ENCODE measurements at places on chromosomes 7 and 10.

- DNase-seq = no peak
Observed at GRCh38 chr7:157856873-157857577, 520.2 kb downstream of the DNAJB6 start.

- DNase-seq = no peak
Observed at GRCh38 chr10:45471059-45471458, 97.0 kb downstream of the ALOX5 start.

GRCh38 chr7:24343614-24344013 lies 59.6 kb downstream of the NPY start:
- no peak for DNase-seq

- DNase-seq = no peak
Observed at GRCh38 chr7:99013266-99014112, 130.4 kb downstream of the SMURF1 start.

- peak; percentile 46 for DNase-seq
Observed at GRCh38 chr7:112995059-112995824, 91.4 kb downstream of the GPR85 start.

- DNase-seq = peak; percentile 26
Observed at GRCh38 chr10:90958781-90959180, 37.9 kb upstream of the ANKRD1 start.

- no peak for DNase-seq
Observed at GRCh38 chr10:11095374-11095801, 77.7 kb downstream of the CELF2 start.

DNA sequence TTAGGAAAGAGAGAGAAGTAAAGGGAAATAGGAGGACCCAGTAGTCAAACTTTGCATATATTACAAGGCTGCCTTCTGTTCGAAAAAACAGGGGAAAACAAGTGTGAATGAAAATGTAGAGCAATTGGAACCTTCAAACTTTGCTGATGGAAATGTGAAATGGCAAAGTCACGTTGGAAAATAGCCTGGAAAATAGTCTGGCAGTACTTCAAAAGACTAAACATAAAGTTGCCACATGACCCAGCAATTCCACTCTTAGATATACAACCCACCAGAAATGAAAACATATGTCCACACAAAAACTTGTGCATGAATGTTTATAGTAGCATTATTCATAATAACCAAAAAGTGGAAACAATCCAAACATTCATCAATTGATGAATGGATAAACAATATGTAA lies 78.6 kb upstream of the IFRD1 start:
- DNase-seq = no peak

DNA sequence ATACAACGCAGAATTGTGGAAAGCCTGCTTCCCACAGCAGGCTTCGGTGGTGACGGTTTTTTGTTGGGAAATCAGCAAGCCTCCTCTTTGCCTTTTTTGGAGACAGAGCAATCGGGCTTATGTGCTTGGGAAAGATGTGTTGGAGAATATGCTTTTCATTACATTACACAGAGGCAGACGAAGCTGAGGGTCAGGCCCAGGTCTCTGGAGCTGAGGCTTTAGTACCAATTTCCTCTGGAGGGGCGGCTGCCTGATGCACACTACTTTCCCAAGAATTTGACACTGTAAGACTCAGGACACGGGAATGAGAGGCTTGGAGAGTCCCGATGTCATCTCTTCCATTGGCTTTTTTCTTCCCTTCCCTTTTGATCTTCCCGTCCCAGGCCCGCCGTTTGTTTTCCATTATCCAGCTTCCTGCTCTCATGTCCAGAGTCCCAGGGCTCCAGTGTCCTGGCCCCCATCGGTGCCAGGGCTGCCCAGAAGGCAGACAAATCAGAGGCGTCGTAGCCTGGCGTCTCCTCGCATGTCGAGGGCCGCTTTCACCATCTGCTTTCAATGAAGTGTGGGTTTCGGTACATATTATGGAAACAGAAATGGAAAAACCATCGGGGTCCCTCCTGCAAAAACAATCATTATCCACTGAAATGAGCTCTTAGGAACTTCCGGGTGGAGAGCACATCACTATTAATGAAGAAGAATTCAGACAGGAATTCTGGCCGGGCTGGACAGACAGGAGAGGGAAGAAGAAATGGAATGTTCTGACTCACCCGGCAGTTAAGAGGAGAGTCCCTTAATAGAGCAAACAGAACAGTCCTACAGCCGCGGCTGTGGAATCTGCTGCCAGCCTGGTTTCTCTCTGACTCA lies 123.0 kb upstream of the JCAD start:
- peak; percentile 64 for DNase-seq

DNA sequence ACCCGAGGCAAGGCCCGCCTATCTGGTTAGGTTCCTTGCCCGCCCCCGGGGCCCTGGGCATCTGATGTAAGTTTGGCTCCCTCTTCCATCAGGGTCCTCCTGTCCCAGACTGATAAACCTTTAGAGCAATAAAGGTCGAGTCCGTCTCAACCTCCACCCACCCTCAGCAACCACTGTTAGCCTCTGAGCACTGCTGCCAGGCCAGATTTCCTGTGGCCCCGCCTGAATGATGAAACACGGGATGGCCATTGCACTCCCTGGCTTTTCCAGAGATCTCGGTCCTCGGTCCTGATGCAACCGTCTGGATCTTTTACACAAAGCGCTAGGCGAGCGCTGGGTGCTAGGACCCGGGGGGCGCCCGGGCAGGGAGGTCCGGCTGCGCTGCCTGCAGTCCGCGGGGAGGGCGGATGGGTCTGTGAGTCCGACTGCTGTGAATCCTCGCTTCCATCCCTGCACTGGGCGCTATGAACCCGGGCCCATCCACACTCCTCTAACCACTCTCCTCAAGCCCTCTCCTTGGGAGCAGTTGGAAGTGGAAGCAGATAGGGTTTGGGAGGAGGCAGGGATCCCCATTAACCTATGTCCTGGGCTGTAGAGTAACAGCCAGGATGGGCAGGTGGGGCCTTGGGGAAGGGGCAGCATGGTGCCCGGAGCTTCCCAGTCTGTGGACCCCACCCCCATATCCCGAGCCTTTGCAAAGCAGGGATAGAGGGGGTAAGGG lies 875 bp upstream of the DDIT4 start:
- peak; percentile 99 for DNase-seq

DNA sequence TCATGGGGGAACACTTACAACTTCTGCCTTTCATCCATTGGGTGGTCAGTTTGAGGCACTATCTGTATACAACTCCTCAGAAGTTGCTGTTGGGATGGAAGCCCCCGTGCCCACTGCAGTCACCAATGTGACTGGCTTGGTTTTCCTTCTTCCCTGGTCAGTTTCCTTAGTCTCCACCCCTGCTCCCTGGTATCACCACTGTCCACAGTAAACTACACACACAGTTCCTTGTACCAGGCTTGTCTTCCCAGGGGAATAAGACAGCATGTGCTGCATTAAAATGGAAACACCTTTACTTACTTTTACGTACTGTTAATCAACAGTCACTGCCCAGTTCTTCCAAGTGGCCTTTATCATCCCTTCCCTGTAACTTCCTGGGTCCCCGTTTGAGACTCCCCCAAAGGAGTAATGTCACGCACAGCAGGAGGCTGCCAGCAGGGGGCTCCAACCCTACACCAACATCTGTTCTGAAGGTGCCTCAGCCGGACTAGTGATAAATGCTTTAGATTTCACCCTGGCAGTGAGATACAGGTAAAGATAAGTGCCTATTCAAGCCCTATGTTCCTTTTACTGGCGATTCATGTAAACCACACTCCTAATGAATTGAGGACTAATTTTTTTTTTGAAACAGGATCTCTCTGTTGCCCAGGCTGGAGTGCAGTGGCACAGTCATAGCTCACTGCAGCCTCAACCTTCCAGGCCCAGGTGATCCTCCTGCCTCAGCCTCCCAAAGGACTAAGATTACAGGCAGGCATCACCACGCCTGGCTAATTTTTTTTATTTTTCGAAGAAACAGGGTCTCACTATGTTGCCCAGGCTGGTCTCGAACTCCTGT lies 45.3 kb upstream of the PIK3AP1 start:
- peak; percentile 69 for DNase-seq

DNA sequence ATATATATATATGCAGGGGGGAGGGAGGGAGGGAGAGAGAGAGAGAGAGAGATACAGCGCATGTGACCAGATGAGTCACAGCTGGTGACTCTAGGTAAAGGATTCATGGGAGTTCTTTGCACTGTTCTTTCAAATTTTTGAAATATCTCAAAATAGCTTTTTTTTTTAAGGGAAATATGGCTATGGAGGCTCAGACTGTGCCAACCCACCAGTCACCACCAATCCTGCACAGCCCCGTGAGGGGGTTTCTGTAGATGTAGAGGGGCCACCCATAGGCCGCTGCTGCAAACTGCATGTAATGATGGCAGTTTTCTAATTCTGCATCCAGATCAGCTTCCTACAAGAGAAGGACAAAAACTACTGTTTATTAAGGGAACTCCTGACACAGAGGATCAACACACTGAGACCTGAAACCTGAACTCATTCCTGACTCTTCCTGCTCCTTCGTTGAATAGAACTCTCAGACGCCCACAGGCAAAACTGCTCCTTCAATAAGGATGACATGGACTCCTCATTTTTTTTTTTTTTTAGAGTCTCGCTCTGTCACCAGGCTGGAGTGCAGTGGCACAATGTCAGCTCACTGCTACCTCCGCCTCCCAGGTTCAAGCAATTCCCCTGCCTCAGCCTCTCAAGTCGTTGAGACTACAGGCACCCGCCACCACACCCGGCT lies 17.3 kb downstream of the DAGLB start:
- DNase-seq = no peak

- no peak for DNase-seq
Observed at GRCh38 chr7:27804139-27804538, 64.2 kb downstream of the TAX1BP1 start.

DNA sequence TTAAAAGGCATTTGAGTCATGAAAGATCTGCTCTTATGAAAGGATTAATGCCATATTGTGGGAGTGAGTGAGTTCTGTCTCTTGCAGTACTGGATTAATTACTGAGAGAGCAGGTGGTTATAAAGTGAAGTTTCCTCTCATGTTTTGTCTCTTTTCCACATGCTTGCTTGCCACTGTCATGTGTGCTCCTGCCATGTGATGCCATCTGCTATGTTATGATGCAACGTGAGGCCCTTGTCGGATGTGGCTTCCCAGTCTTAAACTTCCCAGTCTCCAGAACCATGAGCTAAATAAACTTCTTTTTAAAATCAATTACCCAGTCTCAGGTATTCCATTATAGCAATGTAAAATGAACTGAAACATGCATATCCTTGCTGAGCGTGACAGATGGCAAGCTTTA lies 22.7 kb upstream of the TCTN3 start:
- no peak for DNase-seq

- peak; percentile 36 for DNase-seq
Observed at GRCh38 chr10:66637273-66638036, 288.4 kb upstream of the LRRTM3 start.

- no peak for DNase-seq
Observed at GRCh38 chr10:132698211-132698751, 87.7 kb downstream of the NKX6-2 start.

- no peak for DNase-seq
Observed at GRCh38 chr7:28190077-28190710, 9.6 kb upstream of the JAZF1 start.

DNA sequence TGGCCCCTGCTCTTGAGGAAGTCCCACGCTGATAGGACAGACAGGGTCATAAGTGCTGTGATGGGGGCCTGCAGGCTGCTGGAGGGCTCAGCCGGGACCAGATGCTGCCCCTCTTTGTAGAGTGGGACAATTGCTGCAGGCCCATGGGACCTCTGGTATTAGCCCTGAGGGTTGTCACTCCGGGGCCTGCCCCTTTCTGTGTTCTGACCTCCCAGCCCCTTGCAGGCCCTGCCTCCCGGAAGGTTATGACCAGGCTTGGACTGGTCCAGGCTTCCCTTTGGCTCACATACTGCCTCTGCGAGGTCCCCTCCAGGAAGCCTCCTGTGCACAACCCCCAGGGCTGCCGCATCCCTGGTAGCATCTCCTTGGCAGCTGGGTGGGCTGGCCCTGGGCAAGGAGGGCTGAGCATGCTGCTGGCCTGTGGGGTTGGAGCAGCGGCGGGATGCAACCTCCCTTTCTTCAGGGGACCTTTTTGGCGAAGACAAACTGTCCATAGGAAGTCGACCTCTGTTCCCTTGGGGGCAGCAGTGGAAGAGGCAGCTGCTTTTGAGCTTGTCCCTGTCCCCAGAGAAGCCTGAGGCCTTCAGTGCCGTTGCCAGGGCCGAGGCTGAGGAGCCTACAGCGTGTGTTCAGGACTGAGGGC lies 8.8 kb downstream of the LIMK1 start:
- DNase-seq = no peak

DNA sequence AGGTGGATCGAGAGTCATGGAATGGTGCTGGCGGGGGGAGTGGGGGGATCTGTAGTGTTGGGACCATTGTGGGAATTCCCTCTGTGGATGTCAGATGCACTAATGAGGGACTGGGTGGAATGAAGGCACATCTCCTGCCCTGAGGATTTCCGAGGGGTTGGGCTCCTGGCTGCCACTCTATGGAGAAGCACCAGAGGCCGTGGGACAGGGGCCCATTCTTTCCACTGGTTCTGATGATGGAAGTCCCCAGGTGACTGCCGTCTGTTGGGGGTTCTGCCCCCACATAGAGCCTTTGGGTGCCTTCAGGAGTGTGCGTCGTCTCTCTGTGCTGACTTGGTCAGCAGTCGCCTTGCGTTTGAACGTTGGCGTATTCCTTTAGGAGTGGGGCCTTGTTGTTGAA lies 202.9 kb downstream of the GLRX3 start:
- no peak for DNase-seq

GRCh38 chr7:40194745-40195144 lies 59.9 kb downstream of the SUGCT start:
- peak; percentile 4 for DNase-seq

- no peak for DNase-seq
Observed at GRCh38 chr7:132169730-132170129, 406.5 kb downstream of the PLXNA4 start.

GRCh38 chr7:81404669-81405068 lies 365.2 kb downstream of the HGF start:
- no peak for DNase-seq

- peak; percentile 89 for DNase-seq
Observed at GRCh38 chr10:110802551-110803238, 69.0 kb upstream of the PDCD4 start.

GRCh38 chr10:133132473-133133291 lies 27.3 kb upstream of the KNDC1 start:
- DNase-seq = no peak

- DNase-seq = peak; percentile 40
Observed at GRCh38 chr7:135508883-135509588, 866 bp downstream of the CNOT4 start.

DNA sequence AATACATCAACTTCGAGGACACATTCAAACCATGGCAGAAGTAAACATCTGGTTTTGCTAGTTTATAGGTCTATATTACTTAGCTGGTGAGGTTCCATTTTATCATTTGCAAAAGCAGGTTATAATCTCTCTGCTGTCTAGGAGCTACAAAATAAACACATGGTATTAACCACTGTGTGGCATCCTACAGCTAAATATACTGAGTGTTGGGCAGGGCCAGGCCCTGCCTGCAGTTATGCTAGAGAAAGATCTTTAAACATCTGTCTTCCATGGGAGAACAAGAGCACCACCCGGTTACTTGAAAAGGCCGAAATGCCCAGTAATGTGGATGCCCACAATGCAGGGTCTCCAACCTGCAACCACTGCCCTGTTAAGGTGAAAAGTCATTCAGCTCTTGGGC lies 20.6 kb upstream of the FKBP9 start:
- DNase-seq = no peak

GRCh38 chr10:17954861-17955260 lies 3.1 kb downstream of the SLC39A12 start:
- DNase-seq = no peak

Data from MCF 10A (cell line).